Activated CD4-positive, CD25-positive, alpha-beta regulatory T cell treated with anti-CD3 and anti-CD28 coated beads, Interleukin-2, amount 50 U/mL, for 16 hours (primary cell): ENCODE measurements at places on chromosomes 5 and 9.

DNA sequence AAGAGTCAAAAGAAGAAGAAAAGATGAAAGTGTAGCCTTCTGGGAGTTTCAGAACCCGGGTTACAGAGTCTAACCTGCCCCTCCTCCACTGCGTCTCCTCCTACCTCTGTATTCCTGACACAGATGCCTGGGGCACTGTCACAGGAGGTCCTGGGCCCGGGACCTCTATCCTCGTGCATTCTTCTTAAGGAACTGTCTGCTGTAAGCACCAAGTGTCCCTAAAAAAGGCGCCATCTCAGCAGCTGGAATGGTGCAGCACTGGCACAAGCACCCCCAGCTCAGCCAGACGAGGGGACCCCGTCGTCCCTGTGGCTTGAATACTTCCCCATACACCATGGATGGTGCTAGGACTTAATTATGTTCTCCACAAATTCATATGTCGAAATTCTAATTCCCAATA lies 35.8 kb upstream of the MVB12B start:
- no peak for DNase-seq

- no peak for DNase-seq
These were observed 940.7 kb downstream of the NR2F1-AS1 start for GRCh38 chr5:92640340-92640739.

DNA sequence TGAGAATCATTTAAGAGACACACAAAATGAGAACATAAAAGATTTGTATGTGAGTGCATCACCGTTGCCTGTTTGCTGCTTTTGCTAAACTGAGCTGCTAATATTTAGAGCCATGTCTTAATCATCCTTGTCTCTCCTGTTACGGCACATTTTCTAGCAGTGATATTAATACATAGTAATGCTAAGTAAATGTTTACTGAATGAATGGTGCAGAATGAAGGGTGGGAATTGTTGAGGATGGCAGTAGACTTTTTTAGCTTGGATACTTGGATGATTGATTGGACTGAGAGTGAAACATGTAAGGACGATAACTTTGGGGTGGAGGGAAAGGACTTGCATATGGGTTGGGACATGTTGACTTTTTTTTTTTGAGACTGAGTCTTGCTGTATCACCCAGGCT lies 102.3 kb upstream of the ABCA1 start:
- no peak for DNase-seq

- DNase-seq, result no peak
These were observed 38.9 kb downstream of the TPPP start for GRCh38 chr5:654071-654778.

DNA sequence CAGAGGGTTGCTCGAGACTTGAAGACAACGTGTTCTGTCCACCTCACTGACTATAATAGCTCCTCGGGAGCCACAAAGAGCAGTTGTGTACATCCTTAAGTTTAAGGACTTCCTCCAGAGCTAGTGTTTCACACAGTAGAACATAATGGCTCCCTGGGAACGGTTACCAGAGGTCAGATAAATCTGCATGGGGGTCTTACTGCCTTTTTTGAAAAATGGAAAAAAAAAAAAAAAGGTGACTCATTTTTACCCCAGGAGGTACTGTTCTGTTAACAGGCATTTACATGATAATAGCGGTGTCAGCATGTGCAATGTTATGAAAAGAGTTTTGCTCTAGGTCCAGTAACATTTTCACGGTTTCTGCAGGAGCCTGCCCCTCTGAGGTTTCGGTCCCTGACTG lies 498.9 kb upstream of the WWC1 start:
- no peak for DNase-seq

DNA sequence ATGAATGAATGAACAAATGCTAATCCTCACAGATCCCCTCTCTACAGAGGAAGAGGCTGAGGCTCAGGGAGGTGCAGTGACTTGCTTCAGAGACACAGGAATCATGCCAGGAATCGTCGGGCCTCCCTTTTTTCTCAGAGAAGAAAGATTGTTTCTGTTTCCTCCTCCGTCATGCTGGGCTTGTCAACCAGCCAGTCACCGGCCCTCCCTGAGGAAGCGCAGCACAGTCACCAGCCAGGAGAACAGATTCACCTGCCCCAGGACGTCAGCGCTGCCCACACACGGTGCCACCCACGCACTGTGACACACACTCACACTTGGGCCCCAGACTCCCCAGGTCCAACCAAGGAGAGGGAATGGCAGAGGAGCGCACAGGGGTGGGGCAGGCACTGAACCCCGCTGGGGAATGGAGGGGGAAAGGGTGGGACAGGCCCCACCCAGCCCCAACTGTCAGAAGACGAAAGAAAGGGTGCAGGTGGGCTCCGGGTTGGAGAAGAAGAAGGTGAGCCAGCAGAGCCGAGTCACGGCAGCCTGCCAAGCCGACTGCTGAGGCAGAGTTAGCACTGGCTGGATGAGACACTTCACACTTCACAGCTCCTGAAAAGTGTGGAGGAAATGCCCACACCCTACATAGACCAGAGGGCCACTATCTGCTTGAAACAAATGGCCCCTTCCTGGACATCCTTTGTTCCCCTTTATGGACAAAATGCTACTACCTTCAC lies 13.8 kb upstream of the ERGIC1 start:
- DNase-seq, result no peak
